ENCODE measurements at places on chromosomes 5 and 9.

- peak overlapping the region; percentile 62 for H3K27ac ChIP-seq
- H3K4me3 ChIP-seq, result no peak overlapping the region
- H3K36me3 ChIP-seq, result no peaks in the 10 kb centered on the region
- H3K27me3 ChIP-seq, result no peaks in the 10 kb centered on the region
- H3K4me1 ChIP-seq, result no peaks in the 10 kb centered on the region
Measured at GRCh38 chr5:101966476-101966875, 329.6 kb downstream of the SLCO4C1 start.

DNA sequence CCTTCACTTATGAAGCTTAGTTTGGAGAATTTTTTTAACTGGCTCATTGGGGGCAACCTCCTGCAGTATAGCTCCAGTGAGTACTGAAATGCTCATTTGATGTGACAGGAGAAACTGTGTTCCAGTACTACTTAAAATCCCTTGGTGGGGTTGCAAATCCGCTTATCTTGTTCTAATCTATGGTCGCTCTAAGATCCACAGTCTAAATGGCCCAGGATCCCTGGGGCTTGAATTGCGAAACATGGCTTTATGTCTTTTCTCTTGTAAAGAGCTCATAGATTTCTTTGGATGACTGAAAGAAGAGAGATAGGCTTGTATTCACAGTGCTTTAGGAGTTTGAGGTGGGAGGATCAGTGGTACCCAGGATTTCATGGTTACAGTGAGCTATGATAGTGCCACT lies 52.7 kb downstream of the ADAMTSL1 start:
- no peaks in the 10 kb centered on the region for H3K27me3 ChIP-seq
- H3K27ac ChIP-seq, result no peak overlapping the region
- no peaks in the 10 kb centered on the region for H3K36me3 ChIP-seq
- H3K4me3 ChIP-seq, result no peak overlapping the region
- peak; percentile 8 for DNase-seq

DNA sequence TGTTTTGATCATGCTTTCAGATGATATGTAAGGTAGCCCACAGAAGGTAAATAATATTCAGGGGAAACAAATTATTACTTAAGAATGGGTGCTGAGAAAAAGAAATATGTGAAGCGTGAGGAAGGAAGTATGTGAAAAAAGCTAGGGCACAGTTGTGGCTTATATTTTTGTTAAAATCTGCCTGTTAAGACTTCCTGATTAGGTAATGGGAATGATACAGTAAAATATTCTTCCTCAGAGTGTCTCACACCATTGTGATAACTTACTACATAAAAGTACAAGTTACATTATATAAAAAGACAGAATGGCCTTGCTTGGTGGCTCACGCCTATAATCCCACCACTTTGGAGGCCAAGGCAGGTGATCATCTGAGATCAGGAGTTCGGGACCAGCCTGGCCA lies 18.7 kb upstream of the PARP8 start:
- DNase-seq, result no peak
- H3K36me3 ChIP-seq, result no peaks in the 10 kb centered on the region
- no peaks in the 10 kb centered on the region for H3K4me1 ChIP-seq
- H3K27ac ChIP-seq, result no peak overlapping the region
- H3K27me3 ChIP-seq, result no peaks in the 10 kb centered on the region

DNA sequence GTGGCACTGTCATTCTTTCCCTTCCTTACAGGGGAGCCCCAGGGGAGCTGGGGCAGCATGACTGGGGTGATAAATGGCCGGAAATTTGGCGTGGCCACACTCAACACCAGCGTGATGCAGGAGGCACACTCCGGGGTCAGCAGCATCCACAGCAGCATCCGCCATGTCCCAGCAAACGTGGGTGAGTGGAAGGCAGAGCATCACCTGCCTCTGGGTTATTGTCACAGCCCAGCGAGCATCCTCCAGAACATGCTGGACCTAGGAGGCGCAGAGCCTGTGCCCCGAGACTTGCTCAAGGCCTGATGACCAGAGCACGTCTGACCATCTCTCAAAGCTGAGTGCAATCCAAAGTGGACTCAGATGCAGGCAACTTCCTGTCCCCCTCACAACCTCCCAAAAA lies 22.2 kb upstream of the ASS1 start:
- H3K4me3 ChIP-seq, result no peak overlapping the region
- DNase-seq, result no peak
- H3K27ac ChIP-seq, result no peak overlapping the region
- peaks cover 2% of the 10 kb centered on the region for H3K27me3 ChIP-seq
- peaks cover 10% of the 10 kb centered on the region for H3K36me3 ChIP-seq

DNA sequence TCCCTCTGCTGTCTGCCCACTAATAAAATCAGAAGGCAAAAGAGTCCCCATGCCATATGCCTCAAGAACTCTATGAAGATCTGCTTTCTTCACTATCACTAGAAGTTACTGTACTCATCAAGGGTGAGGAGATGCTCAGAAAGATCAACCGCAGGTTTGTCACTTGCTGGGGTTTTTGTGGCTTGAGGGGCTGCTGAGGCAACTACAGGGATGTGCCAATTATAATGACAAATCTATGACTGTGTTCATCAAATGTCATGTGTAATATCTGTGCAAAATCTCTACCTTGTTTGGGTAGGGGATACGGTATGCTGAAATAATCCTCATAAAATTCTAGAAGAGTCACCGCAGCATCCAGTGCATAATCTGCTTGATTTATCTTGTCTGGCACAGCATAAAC lies 13.0 kb downstream of the ERAP1 start:
- no peaks in the 10 kb centered on the region for H3K27me3 ChIP-seq
- H3K27ac ChIP-seq, result no peak overlapping the region
- H3K4me3 ChIP-seq, result no peak overlapping the region
- no peaks in the 10 kb centered on the region for H3K4me1 ChIP-seq
- H3K36me3 ChIP-seq, result peaks cover 23% of the 10 kb centered on the region

DNA sequence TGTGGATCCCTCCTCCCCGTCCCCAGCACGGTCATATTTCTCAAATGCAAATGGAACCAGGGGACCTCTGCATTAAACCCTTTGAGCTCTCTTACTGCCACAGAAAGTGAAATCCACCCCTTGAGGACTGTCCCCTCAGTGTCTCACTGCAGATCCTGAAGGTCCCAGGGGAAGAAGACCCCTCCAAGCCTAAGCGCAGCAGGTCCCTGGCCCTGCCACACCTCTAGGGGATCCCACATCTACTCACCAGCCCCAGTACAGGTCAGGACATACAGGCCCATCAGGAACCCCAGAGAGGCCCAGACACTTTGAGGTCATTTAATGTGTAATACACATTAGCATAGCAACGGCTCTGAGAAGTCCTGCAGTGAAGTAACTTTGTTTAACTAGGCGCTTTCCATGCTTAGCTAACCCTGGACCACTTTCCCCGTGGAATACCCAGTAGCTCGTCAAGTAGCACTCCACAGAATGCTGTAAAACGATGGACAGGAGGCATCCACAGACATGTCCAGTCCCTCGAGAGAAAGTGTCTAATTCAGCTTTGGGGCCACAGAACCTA lies 54.7 kb upstream of the ALDH1B1 start:
- no peak overlapping the region for H3K4me3 ChIP-seq
- no peak for DNase-seq
- peaks cover 5% of the 10 kb centered on the region for H3K4me1 ChIP-seq
- H3K27me3 ChIP-seq, result no peaks in the 10 kb centered on the region

DNA sequence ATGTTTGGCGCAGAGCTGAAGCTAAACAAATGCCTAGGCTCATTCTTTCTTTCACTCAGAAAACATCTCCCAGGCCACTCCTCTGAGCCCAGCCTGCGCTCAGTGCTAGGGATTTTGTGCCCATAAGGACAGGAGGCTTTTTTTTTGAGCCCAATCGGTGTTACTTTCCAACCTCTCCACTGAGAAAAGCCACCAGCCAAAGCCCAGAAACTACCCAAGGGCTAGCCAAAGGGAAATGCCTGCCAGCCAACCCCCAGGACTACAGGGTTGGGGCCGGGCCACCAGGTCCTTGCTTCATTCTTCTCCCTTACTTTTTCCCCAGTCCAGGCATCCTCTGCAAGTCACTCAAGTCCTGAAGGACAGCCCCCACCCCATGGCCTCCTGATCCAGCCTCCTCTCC lies 134.7 kb downstream of the PAX5 start:
- H3K27me3 ChIP-seq, result no peaks in the 10 kb centered on the region
- H3K36me3 ChIP-seq, result no peaks in the 10 kb centered on the region
- H3K27ac ChIP-seq, result no peak overlapping the region
- H3K4me1 ChIP-seq, result peaks cover 30% of the 10 kb centered on the region

- no peaks in the 10 kb centered on the region for H3K27me3 ChIP-seq
- no peaks in the 10 kb centered on the region for H3K36me3 ChIP-seq
- no peak overlapping the region for H3K4me3 ChIP-seq
- DNase-seq, result no peak
- no peak overlapping the region for H3K27ac ChIP-seq
Measured at GRCh38 chr9:78207319-78207718, 28.6 kb upstream of the CEP78 start.

DNA sequence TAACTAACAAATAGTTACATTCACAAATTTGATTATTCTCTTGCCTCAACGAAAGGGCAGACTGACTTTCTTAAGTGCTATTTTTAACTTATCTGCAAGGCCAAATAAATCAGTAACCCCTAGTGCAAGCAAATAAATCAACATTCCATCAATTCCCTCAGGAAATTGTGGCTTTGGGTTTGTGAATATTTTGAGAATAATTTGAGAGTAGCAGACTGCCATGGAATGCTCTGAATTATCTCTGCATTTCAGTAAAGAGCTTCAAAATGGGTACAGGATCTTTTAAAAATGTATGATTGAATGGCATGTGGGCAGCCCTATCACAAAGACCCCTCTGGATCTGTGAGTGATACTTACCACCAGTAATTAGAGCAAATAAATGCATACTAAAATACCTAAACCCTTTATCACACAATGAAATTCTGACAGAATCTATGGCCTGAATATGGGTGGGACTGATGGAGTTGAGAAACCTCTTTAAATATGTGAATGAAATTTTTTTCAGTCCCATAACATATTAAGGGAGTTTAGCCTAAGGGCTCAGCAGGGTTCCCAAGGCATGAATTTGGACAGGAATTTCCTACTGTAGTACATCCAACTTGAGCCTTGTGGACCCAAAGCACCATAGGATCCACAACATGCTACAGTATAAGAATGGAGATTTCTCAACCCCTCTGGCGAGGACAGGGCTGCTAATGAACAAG lies 92.5 kb upstream of the ITGA2 start:
- H3K4me1 ChIP-seq, result no peaks in the 10 kb centered on the region
- no peaks in the 10 kb centered on the region for H3K36me3 ChIP-seq
- H3K4me3 ChIP-seq, result no peak overlapping the region
- no peak overlapping the region for H3K27ac ChIP-seq
- H3K27me3 ChIP-seq, result no peaks in the 10 kb centered on the region

DNA sequence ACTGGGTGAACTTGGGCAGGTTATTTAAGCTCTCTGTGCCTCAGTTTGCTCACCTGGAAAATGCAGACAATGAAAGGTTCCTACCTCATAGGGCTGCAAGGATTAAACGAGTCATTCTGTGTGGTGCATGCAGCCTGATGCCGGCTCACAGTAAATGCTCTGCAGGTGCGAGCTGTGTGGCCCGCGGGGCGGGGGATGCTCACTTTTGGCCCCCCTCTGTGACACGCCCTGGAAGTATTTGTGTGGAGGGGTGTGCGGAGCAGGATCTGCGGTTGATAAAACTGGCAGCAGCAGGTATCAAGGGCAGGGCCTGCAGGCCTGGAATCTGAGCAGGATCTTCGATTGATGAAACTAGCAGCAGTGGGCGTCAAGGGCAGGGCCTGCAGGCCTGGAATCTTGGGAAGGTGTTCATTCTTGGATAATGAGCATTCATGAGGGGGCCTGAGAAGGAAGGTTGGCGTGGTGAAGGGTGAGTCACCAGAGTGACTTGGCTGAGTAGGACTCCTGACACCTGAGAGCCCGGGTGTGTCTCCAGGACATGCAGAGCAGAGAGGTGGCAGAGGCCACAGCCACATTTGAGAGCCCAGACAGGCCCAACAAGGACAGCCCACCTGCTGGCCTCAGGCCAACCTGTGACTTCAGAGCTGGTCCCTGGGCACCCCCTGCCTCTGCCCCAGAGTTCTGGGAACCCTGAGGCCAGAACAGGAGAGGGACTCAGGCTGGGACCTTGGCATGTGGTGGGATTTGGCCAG lies 11.9 kb downstream of the UNC5A start:
- H3K4me1 ChIP-seq, result peaks cover 16% of the 10 kb centered on the region
- no peak for DNase-seq
- no peak overlapping the region for H3K4me3 ChIP-seq
- no peak overlapping the region for H3K27ac ChIP-seq
- H3K27me3 ChIP-seq, result peaks cover 18% of the 10 kb centered on the region

DNA sequence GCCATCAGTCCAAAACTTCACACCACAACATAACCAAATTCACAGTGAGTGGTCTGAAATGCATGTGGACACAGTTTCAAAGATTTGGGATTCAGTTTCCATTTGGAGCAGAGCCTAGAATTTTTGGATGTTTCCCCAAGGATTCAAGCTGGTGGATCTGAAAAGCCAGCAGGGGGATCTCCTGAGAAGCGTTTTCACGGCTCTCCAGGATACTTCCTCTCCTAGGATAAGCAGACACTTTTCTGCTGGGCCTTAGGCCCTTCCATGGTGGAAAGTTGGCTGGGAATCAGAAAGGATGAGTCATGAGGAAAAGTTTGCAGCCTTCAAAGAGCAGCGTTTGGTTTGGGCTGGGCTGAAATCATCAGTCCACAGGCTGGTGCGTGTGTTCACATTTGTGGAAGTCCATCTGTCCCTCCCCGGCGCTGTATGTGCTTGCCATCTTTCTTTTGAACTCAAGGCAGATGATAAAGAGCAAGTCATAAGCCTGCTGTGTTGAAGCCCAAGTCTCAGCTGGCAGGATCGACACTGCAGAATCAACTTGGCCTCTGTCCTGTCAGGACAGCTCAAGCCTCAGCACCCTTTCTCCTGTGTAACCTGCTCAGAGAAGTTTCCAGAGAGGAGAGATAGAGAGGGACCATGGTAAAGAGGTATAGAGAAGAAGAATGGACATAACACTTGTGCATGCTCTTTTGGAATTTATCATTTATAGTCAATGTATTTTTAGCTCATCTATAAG lies 152.6 kb upstream of the MSX2 start:
- DNase-seq, result no peak
- H3K36me3 ChIP-seq, result no peaks in the 10 kb centered on the region
- H3K27me3 ChIP-seq, result no peaks in the 10 kb centered on the region
- H3K4me1 ChIP-seq, result peaks cover 4% of the 10 kb centered on the region
- no peak overlapping the region for H3K4me3 ChIP-seq

GRCh38 chr9:120528829-120529228 lies 51.1 kb downstream of the CDK5RAP2 start:
- no peak for DNase-seq
- H3K36me3 ChIP-seq, result peaks cover 61% of the 10 kb centered on the region
- no peak overlapping the region for H3K4me3 ChIP-seq
- H3K27me3 ChIP-seq, result no peaks in the 10 kb centered on the region
- no peaks in the 10 kb centered on the region for H3K4me1 ChIP-seq

GRCh38 chr9:125632321-125633115 lies 74.5 kb downstream of the MAPKAP1 start:
- no peaks in the 10 kb centered on the region for H3K27me3 ChIP-seq
- no peaks in the 10 kb centered on the region for H3K36me3 ChIP-seq
- no peak for DNase-seq
- H3K4me3 ChIP-seq, result no peak overlapping the region
- no peak overlapping the region for H3K27ac ChIP-seq
- H3K4me1 ChIP-seq, result no peaks in the 10 kb centered on the region

All from spinal cord (tissue), 10 donors.